Epithelial cell of alveolus of lung (primary cell): ENCODE measurements at places on chromosomes 11 and 22. TPM values are rescaled to one million over a fixed set of nuclear protein-coding genes. Genes with fewer than 3 reads are reported as not detected.

Gene LUZP2
- total RNA-seq: 0.39 and 1.5 TPM in 2 replicates

Gene FGF3
- not detected in 2 replicates for total RNA-seq

Gene ABCG4
- total RNA-seq: 0.26 and 0.72 TPM in 2 replicates

Gene MUC5AC
- total RNA-seq: not detected in 2 replicates

Gene LMO2
- 0.39 and 2.2 TPM in 2 replicates for total RNA-seq
